Right cardiac atrium (tissue), 5 donors: ENCODE measurements at places on chromosomes 12 and 14. TPM values are rescaled to one million over a fixed set of nuclear protein-coding genes. Genes with fewer than 3 reads are reported as not detected.

Gene CRACR2A
- 5.7 TPM for polyA plus RNA-seq

Gene ANO2
- 7.0 TPM for polyA plus RNA-seq

Gene ANKS1B
- polyA plus RNA-seq, result 0.43 TPM

Gene SUSD6
- 9.1 TPM for polyA plus RNA-seq

Gene PRR4
- 2.4 TPM for polyA plus RNA-seq

Gene KRT81
- polyA plus RNA-seq, result not detected

Gene INHBE
- not detected for polyA plus RNA-seq
